ENCODE measurements at places on chromosomes 7 and 10.
A peak's percentile ranks its signal among the peaks of the same experiment; 100 is the strongest.

- no peak for DNase-seq
These were observed 30.1 kb upstream of the NEUROD6 start for GRCh38 chr7:31370609-31371008.

DNA sequence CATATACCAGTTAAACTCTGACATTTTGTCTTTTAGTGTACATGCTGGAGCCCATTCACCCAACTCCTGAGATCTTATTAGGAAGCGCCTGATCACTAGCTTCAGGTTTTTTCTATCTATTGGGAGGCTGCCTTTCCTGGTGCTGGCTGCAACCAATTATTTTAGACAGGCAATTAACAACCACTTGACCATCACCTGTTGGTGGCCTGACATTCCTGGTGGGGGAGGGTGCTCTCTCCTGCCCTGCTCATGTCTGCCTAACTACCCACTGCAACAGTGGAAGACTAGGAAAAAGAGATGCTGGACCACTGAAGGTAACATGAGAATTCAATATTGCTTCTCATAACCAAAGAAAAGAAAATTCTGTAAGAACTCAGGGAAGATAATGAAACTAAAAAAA lies 190.3 kb upstream of the GRM3 start:
- no peak for DNase-seq

DNA sequence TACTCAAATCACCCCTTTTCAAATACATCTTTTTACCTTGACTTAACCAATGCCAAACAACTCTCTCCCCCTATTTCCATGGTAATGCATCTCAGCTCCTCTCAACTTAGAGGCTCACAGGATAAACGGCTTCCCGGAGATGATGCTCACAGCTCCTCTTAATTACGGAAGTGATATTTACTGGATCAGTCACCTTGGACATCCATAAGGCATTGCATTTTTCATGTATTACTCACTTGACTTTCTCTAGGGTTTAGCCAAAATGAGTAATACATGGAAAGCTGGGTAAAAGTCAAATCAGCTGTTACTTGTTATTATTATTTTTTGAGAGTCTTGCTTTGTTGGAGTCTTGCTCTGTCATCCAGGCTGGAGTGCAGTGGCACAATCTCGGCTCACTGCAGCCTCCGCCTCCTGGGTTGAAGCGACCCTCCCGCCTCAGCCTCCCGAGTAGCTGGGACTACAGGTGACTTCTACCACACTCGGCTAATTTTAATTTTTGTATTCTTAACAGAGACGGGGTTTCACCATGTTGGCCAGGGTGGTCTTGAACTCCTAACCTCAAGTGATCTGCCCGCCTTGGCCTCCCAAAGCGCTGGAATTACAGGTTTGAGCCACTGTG lies 73.3 kb upstream of the RHEB start:
- DNase-seq = peak; percentile 86

GRCh38 chr10:110544958-110545537 lies 22.4 kb upstream of the SMC3 start:
- no peak for DNase-seq

DNA sequence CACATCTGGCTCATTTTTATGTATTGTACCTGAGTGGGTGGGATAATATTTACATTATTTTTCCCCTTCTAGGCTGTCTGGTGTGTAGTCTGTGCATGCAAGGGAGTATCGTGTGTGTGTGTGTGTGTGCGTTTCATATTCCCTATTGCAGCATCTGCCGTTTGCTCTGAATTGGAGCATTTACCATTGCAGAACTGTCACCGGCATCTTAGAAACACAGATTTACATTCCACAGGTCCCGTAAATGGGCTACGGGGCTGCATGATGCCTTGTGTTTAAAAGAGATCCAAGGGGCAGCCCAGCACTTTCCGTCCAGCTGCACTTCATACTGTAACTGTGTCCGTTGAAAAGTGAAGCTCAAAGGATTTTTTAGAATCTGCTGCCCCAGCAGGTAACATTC lies 167.1 kb upstream of the KIAA1217 start:
- no peak for DNase-seq

GRCh38 chr7:66380272-66380888 lies 175.2 kb downstream of the TPST1 start:
- no peak for DNase-seq

DNA sequence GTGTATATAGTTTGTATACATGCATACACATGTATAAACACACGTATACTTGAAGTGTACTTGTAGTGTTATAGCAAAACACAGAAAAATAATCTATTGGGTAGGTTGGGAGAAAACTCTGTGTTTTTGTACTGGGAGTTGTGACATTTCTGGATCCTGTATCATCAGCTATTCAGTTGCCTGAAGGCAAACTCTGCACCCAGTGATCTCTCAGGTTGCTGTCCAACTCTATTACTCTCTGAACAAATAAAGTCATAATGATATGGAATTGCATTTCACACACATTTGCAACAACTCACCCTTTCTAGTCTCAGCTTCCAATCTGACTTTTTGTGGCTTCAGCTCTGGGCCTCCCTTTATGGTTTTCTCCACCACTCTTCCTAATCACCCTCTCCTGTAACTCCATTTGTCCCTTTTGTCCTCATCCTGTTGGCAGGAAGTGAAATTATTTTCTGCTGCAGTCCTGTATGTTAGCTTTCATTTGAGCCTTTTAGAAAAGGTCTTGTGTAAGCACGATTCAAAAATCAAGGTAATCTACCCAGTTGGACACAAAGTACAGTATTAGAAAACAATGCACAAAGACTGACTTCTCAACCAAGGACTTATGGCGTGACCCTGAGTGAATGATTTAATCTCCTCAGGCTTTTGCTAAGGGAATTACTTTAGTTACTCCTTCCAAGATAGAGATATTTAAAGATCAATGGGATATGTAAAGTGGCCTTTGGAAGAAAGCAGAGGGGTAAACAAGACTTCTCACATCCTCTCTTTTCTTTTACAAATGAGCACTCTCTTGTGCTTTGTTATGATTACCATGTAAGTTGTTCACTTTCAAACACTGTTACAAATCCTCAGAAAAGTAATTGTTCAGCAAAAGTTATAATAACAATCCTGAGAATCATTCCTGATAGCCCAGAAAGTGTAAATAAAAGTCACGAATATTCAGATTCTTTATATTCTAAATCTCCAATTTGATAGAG lies 249.1 kb downstream of the KCND2 start:
- DNase-seq = no peak

DNA sequence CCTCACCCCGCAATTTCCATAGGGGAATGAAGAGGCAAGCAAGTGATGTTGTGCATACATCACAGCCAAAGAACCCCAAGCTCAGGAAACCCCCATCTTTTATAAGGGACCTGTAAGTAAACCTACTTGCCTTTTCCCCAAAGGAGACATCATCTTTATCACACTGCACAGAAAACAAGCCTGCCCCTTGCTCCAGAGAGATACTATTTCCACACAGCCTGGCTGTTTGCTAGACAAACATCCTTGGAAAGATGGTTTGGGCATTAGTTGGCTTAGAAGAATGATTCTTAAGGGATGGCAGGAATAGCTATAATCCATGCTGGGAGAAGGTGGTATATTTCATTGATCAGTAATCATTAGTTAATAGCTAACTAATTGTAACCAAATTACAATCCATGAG lies 123.7 kb upstream of the SEC61G start:
- no peak for DNase-seq

DNA sequence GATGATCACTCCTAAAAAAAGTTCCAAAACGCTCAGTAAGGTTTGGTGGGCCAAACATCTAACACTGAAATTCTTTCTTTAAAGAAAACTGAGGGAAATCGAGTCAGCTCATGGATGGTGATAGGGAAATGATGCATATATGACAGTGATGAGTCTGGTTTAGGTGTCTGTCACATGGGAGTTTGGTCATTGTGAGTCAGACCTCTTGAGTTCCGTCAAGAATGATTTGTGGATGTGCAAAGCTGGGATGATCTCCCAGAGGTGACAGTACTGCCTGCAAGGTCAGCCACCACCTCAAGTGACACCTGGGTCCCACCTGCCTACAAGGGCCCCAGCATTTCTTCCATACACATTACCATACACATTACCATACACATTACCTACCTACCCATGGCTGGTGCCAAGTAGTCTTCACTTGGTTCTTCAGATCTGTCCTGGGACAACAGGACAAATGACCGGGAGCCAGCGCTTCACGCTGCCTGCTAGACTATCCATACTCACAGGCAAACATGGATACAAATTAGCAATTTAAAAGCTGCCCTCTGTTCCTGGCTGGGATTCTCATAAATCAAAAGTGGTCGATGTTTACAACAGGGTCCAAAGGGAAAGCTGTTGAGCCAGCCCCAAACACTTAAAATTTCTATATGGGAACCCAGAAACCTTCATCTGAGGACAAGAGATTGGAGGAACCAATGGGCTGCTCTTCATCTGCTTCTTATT lies 128.4 kb downstream of the ADAM12 start:
- DNase-seq = no peak

GRCh38 chr10:77493851-77494261 lies 143.8 kb downstream of the KCNMA1 start:
- DNase-seq = no peak

- no peak for DNase-seq
These were observed 76.3 kb downstream of the FOXI2 start for GRCh38 chr10:127813290-127813689.

All from BJ (cell line).